Cerebellar nuclear complex (tissue), 1 donor: ENCODE measurements at places on chromosomes 4 and X.

GRCh38 chrX:8849458-8849857, 48.3 kb upstream of the FAM9A start:
- DNase-seq = no peak

- DNase-seq = no peak
Measured at GRCh38 chr4:1136048-1136447, 22.7 kb upstream of the RNF212 start.

DNA sequence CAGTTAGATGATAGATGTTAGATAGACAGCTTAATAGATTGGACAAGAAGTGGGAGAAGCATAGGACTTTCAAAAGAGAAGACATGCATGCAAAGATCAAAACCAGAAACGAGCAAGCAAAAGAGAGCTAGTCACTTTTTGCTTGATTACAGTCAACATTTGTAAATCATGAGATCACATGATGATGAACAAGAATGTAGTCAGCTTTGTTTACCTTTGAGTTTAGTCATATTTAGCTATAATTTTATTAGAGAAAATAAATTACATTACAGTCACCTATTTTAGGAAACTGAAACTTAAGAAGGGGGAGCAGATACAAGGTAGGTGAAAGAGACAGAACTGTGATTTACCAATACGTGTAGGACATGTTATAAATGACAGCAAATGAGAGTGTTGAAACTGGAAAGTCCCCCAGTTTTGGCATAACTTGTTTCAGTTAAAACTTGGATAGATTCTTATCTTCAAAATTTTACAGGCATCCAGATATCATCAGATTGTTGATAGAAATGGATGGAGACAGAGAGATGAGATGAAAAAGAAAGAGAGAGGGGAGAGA, 1083.1 kb upstream of the PCDH10 start:
- DNase-seq = no peak

GRCh38 chrX:102580891-102581290, 18.4 kb upstream of the ARMCX5 start:
- no peak for DNase-seq

- DNase-seq = no peak
Measured at GRCh38 chrX:148811236-148811635, 310.8 kb downstream of the AFF2 start.

DNA sequence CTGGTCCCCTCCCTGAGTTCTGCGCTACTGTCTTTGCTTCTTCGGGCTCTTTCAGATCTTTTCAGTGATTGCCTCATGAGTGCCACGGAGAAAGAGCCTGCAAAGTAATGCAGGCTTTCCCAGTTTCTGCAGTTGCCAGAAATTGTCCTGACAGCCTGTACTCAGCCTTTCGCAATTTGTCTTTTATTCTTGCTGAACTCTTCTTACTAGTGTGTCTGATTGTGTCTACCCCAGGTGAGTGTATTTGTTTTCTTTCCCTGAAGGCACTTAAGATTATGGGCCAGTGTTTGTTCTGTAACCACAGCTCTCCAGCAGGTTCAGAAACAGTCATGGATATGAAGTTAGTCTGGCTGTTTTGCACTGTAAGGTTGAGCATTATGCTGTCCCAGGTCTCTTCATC, 47.1 kb downstream of the FAM193A start:
- no peak for DNase-seq

GRCh38 chrX:107978707-107979307, 3.4 kb downstream of the TEX13B start:
- DNase-seq = no peak

DNA sequence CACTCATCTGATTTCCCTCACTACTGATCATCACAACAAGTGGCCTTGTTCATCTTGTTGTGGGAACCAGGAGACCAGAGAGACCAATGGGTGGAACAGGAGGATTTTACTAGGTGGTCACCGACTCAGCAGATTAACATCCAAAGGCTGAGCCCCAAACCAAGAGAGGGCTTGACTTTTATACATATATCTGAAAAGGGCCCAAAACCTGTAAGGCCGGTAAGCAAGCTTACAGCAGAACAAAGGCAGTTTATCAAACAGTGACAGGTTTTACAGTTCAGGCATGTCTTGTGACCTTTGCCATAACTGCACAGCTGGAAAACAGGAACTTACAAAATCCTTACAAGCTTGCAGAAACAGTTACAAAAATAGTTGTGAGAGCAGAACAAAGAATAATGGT, 195.9 kb downstream of the OR13H1 start:
- no peak for DNase-seq

GRCh38 chr4:76605099-76605563, 170.1 kb downstream of the SHROOM3 start:
- no peak for DNase-seq

GRCh38 chr4:15423285-15423711, 4.5 kb upstream of the C1QTNF7 start:
- no peak for DNase-seq
